Renal cortex interstitium (tissue), 15 donors: ENCODE measurements at places on chromosomes 4 and X.
A peak's percentile ranks its signal among the peaks of the same experiment; 100 is the strongest.

DNA sequence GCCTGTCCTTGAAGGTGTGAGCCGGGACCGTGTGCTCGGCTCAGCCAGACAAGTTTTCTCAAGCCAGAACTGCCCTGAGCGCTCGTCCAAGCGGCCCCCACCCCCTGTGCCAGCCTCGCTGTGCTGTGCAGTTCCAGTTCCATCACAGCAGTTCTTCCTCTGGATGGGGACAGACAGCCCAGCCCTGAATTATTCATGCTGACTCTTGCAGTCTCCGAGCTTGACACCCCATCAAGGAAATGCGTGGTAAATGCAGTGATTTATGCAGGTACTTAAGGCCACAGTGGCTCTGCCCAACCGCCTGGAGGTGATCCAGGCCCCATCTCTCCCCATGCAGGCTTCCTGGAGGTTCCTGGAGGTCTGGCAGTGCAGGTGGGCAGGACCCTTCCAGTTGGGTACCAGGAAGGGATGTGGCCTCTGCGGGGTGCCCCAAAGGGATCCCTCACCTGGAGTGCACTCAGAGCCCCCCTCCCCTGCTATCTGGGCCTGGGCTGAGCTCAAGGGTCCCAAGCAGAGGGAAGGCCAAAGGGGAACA lies 44.8 kb upstream of the HMX1 start:
- no peak for DNase-seq

DNA sequence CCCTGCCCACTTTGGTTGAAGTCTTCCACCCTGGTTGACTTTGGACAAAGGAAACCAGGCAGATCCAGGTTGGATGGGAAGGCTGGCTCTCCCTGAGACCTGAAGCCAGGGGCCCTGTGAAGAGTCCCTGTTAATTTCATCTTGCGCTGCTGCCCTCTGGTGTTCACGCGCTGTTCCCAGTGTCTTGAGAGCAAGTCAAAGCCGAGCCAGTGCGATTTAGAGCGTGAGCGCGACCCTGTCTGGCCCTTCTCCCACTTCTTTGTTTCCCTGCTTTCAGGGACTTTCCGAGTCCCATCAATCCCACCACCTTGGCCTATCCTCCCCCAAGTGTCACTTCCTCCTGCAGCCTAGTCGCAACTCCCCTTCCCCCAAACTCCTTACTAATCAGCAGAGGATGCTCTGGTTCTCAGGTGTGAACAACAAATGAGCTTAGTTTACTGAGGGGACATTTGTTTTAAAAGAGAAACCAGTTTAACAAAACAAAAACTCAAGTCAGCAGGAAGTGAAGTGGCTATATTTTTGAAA lies 25.8 kb upstream of the CHRNA9 start:
- peak; percentile 81 for DNase-seq

- no peak for DNase-seq
These were observed 169.0 kb downstream of the ADAM29 start for GRCh38 chr4:175087145-175087544.

GRCh38 chr4:171779301-171779700 lies 33.9 kb upstream of the GALNTL6 start:
- no peak for DNase-seq

- DNase-seq = no peak
These were observed 326.8 kb downstream of the BMPR1B start for GRCh38 chr4:95084584-95084983.

DNA sequence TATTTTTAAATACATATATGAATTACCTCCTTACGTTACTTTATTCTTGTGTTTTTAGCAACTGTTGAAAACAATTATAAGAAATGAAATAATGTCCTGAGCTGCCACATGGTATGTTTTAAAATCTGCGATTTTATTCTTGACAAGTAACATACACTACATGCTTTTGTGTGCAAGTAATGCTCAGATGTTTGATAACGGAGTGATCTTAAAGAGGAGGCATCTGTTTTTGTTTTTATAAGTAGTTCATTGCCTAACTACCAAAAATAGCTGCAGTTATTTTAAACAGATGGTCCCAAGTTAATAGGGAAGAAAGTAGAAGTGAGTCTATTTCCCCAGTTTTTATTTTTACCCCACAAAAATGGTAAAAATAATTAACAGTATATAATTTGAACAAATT lies 55.2 kb downstream of the GAB1 start:
- DNase-seq = no peak

- DNase-seq = no peak
These were observed 580.6 kb downstream of the EPHA5 start for GRCh38 chr4:65089666-65090065.

- no peak for DNase-seq
These were observed 131.8 kb upstream of the TMLHE start for GRCh38 chrX:155744534-155744933.

DNA sequence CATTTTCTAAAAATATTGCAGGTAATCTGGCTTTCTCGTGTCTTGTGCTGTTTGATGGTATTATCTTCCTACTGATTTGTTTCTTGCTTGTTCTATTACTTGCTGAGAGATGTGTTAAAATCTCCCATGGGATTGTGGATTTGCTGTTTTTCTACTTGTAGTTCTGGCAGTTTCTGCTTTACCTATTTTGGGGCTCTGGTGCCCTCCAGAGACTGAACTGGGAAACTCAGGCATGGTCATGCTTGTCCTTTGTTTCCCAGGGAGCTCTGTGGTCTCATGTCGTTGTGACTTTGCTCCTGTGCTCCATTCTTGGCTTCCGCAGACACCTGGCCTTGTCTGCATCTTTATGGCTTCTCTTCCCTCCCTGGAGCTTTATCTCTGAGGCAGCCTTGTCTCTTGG lies 39.5 kb downstream of the NSD2 start:
- peak; percentile 41 for DNase-seq

- no peak for DNase-seq
These were observed 2.3 kb downstream of the TRIM2 start for GRCh38 chr4:153206534-153206933.

GRCh38 chrX:850471-850916 lies 219.9 kb downstream of the SHOX start:
- no peak for DNase-seq
